ENCODE measurements at places on chromosomes 5 and 9. TPM values are rescaled to one million over a fixed set of nuclear protein-coding genes. Genes with fewer than 3 reads are reported as not detected.

Gene KCTD16
- not detected for total RNA-seq

Gene SERF1A
- 10.9 TPM for total RNA-seq

Gene LHX3
- not detected for total RNA-seq

Gene FOXI1
- not detected for total RNA-seq

Gene RXRA
- 141 TPM for total RNA-seq

Gene CCDC180
- total RNA-seq: 4.6 TPM

Gene AQP3
- total RNA-seq: 8.2 TPM

Gene SLC26A2
- total RNA-seq: 12.3 TPM

Gene C8G
- total RNA-seq: not detected

Gene COL15A1
- total RNA-seq: 60.3 TPM

Gene RRAGA
- total RNA-seq: 80.5 TPM

Gene PCDHA1
- not detected for total RNA-seq

Gene IL9
- not detected for total RNA-seq

Gene MRPS2
- 21.7 TPM for total RNA-seq

Gene RNF224
- total RNA-seq: not detected

Gene GRHPR
- 117 TPM for total RNA-seq

Gene SERINC5
- total RNA-seq: 16.8 TPM

Gene PCDHGB5
- total RNA-seq: 6.5 TPM

Gene MAN1B1
- 19.1 TPM for total RNA-seq

Gene SPATA31D4
- total RNA-seq: not detected

Gene MAMDC2
- 18.3 TPM for total RNA-seq

Gene TNFSF15
- not detected for total RNA-seq

Gene PCDHGC3
- 27.7 TPM for total RNA-seq

Gene SLC23A1
- not detected for total RNA-seq

Gene MARCHF6
- total RNA-seq: 107 TPM

Gene HAVCR1
- total RNA-seq: 1.1 TPM

Gene EQTN
- total RNA-seq: not detected

Gene RLN2
- not detected for total RNA-seq

Gene CYLC2
- total RNA-seq: not detected

Gene PAPPA
- 1.3 TPM for total RNA-seq

Gene C5orf34
- total RNA-seq: not detected

Gene SLC36A3
- total RNA-seq: not detected

Gene PLAC8L1
- not detected for total RNA-seq

Gene KLHL3
- 18.5 TPM for total RNA-seq

Gene HMMR
- total RNA-seq: not detected

Gene SPINK6
- total RNA-seq: not detected

Gene TEX48
- total RNA-seq: not detected

Gene SAXO1
- not detected for total RNA-seq

Gene PCDHA13
- 0.34 TPM for total RNA-seq

Gene SPACA9
- 4.2 TPM for total RNA-seq

Gene HINT1
- 214 TPM for total RNA-seq

Gene MYOZ3
- not detected for total RNA-seq

Gene TXNDC8
- total RNA-seq: not detected

Gene LECT2
- not detected for total RNA-seq

Gene DMGDH
- total RNA-seq: 5.9 TPM

Gene PHAX
- 59.3 TPM for total RNA-seq

Gene CARTPT
- total RNA-seq: not detected

Gene PCDHB6
- total RNA-seq: 1.3 TPM

Gene LCN15
- total RNA-seq: not detected

Gene SPATA31C1
- total RNA-seq: not detected

Gene TOR4A
- total RNA-seq: 9.0 TPM

Gene LCN10
- total RNA-seq: 6.0 TPM

Gene SYNPO
- total RNA-seq: 12.2 TPM

Gene SEMA6A
- 18.3 TPM for total RNA-seq

Gene RGS7BP
- 2.6 TPM for total RNA-seq

Gene PDLIM4
- total RNA-seq: 3.2 TPM

Measured in subcutaneous adipose tissue (tissue), 4 donors.